ENCODE measurements at places on chromosomes 13 and 19. TPM values are rescaled to one million over a fixed set of nuclear protein-coding genes. Genes with fewer than 3 reads are reported as not detected.

GRCh38 chr19:1211494-1212234 is 6.1 kb downstream of the STK11 start:
- DNase-seq = no peak
- no peaks in the 10 kb centered on the region for H3K36me3 ChIP-seq
- no peaks in the 10 kb centered on the region for H3K27me3 ChIP-seq
- no peak overlapping the region for H3K27ac ChIP-seq

GRCh38 chr19:45471931-45472562 is 4.3 kb downstream of the FOSB start:
- no peak overlapping the region for H3K27ac ChIP-seq
- H3K27me3 ChIP-seq = no peaks in the 10 kb centered on the region
- H3K4me3 ChIP-seq = no peak overlapping the region
- no peaks in the 10 kb centered on the region for H3K36me3 ChIP-seq
- H3K4me1 ChIP-seq = no peaks in the 10 kb centered on the region
- DNase-seq = no peak

The ZNF574 gene
- 13.0 TPM for total RNA-seq

The ANGPTL8 gene
- total RNA-seq = not detected

The ALOX5AP gene
- total RNA-seq = 11.6 TPM

- no peak for DNase-seq
- H3K27me3 ChIP-seq = no peaks in the 10 kb centered on the region
- H3K4me3 ChIP-seq = no peak overlapping the region
- H3K4me1 ChIP-seq = peaks cover 12% of the 10 kb centered on the region
- no peak overlapping the region for H3K27ac ChIP-seq
Observed at GRCh38 chr13:98992355-98992754, 14.5 kb upstream of the DOCK9 start.

GRCh38 chr19:28494461-28494860 is 718.5 kb downstream of the UQCRFS1 start:
- DNase-seq = peak; percentile 18
- H3K4me1 ChIP-seq = no peaks in the 10 kb centered on the region
- H3K27ac ChIP-seq = no peak overlapping the region
- no peaks in the 10 kb centered on the region for H3K36me3 ChIP-seq
- H3K27me3 ChIP-seq = no peaks in the 10 kb centered on the region

The TGFBR3L gene
- total RNA-seq = not detected

GRCh38 chr19:48660852-48661710 is 11.7 kb downstream of the NTN5 start:
- peaks cover 9% of the 10 kb centered on the region for H3K4me1 ChIP-seq
- H3K4me3 ChIP-seq = no peak overlapping the region
- H3K27ac ChIP-seq = peak overlapping the region; percentile 22
- H3K36me3 ChIP-seq = no peaks in the 10 kb centered on the region
- no peaks in the 10 kb centered on the region for H3K27me3 ChIP-seq
- peak; percentile 91 for DNase-seq
